ENCODE measurements at places on chromosomes 7 and 10.

GRCh38 chr7:46636022-46636421 lies 715.0 kb upstream of the IGFBP3 start:
- DNase-seq = no peak

- peak; percentile 53 for DNase-seq
Measured at GRCh38 chr7:151013733-151014497, 10.4 kb downstream of the ATG9B start.

GRCh38 chr10:63670291-63670898 lies 149.2 kb downstream of the REEP3 start:
- no peak for DNase-seq

GRCh38 chr10:110399106-110399964 lies 94.6 kb upstream of the SMNDC1 start:
- no peak for DNase-seq

- no peak for DNase-seq
Measured at GRCh38 chr7:102044984-102045673, 227.7 kb downstream of the CUX1 start.
